Iris pigment epithelial cell (primary cell): ENCODE measurements at places on chromosomes 16 and 17.

DNA sequence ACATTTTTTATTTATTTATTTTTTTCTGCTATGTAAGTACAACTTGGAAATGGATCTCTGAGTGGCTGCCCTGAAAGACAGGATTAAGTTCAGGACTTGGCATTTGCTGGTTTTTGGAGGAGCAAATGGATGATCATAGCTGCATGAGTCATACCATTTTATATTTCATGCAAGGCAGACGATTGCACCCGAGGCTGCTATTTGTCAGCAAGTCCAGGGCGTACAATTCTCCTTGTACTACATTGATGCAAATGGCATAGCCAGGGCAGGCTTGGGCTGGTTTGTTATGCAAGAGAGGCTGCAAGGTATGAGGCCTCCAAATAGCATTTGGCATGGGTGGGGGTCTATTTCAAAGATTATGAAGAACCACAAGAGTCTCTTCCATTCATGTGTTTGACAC lies 81.2 kb upstream of the CACNG3 start:
- DNase-seq, result no peak

DNA sequence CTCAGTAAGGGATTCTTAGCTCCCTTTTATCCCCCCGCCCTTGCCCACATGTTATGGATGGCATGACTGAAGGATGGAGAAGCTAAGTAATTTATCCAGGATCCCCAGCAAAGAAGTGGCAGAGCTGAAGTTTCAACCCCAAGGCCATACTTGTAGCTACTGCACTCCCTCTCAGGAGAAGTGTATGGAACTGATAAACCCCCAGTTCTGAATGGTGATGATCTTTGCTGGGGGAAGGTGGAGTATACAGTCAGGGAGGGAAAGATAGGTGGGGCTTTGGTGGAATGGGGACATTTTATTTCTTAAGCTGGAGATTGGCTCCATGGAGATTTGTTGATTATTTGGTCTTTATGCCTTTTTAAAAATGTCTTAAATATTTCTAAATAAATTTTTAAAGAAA lies 58.3 kb downstream of the TNRC6C start:
- DNase-seq, result no peak

DNA sequence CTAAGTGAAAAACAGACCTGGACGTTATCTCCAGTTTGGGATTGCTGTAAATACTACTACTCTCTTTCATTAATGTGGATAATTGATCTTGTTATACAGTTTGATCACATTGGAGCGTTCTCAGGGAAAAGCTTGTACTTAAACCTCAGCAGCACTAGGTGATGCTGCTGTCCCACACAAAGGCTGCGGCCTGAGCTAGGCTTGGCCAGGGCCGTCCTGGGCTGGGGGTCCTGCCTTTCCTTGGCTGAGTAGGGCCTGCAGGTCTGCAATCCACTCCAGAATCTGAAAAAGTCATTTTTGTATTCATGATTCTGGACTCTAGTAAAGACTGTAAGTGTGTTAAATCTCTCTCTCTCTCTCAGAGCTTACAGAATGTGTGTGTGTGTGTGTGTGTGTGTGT lies 23.7 kb upstream of the PMFBP1 start:
- DNase-seq, result no peak

- DNase-seq, result peak; percentile 23
Observed at GRCh38 chr17:13671341-13671740, 69.6 kb upstream of the HS3ST3A1 start.

DNA sequence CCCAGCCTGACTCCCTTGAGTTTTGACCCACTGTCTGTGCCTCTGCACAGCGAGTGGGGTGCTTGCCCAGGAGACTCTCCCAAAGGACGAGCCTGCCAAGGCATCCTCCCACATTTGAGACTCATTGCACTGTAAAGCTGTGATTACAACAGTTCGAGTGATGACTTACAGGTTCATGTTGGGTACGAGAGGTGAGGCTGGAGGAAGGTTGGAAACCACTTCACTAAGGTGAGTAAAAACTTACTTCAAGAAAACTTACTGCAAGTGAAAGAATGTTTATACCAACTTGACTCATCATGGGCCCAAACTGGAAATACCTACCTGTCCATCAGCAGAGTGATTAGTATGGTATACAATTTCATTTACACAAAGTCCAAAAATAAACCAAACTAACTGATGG lies 360.1 kb upstream of the CDH11 start:
- DNase-seq, result no peak

- DNase-seq, result no peak
Observed at GRCh38 chr17:1212946-1213345, 33.2 kb upstream of the ABR start.

DNA sequence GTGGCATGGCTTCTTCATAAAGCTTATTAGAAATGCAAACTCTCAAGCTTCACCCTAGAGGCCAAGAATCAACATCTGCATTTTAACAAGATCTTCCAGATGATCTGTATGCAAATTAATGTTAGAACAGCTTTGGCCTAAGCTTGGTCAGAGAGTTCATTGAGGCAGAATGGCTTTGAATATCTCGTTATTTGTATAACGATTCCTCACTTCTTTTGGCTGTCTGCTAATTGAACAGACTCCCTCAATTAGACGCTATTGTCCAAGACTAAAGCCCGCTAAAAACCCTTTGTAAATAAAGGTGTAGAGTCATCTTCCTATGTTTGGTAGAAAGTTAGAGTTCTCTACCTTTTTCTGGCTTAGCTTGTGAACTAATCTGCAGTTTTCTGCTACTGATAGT lies 1453.7 kb downstream of the CDH8 start:
- no peak for DNase-seq

- DNase-seq, result no peak
Observed at GRCh38 chr16:69732101-69732500, 5.7 kb upstream of the NQO1 start.

DNA sequence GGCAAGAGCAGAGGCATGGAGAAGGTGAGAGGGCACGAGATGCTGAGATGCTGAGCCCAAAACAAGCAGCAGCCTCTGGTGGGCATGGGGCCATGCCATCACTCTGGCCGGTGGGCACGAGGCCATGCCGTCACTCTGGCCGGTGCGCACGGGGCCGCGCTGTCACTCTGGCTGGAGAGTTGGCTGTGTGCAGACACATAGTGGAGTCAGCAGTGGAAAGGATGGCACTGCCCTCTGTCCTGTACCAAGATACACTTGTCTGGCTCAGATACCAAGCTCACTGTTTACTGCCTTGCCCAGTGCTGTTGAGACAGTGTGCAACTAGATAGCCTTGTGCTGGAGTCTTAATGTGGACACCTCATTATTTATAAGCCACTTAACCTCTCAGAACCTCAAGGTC lies 45.1 kb downstream of the CYB5D2 start:
- no peak for DNase-seq
